ENCODE measurements at places on chromosomes 3 and 15.

- DNase-seq: no peak
Measured at GRCh38 chr15:42065468-42065867, 28.9 kb downstream of the PLA2G4D start.

DNA sequence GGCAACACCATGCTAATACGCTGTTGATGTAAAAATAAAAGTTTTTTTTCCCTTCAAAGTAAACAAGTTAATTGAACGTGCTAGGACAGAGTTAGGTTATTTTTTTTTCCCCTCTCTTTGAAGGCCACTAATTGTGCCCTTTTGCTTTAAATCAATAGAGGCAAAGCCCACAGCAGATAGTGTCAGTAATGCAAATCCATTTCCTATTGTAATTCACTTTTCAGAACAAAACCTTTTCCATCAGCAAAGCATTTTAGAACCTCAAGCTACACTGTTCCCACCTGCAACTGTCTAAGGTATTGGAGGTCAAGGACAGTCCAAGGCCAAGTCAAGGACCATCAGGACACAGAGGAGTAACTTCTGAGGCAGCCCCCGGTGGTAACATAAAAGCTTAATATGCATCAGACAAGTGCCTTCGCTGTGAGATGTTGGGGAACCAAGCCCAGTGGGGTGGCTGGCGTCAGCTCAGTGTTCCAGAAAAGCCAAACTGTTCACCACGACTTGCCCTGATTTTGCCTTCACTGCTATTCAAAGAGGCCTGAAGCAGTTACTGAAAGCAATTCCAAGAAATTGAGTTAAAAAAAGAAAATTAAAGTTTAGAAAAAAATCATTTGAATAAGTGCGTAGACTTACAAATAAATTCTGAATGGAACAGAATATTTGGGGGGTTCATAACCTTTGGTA is 65.8 kb upstream of the ICE2 start:
- no peak for DNase-seq

DNA sequence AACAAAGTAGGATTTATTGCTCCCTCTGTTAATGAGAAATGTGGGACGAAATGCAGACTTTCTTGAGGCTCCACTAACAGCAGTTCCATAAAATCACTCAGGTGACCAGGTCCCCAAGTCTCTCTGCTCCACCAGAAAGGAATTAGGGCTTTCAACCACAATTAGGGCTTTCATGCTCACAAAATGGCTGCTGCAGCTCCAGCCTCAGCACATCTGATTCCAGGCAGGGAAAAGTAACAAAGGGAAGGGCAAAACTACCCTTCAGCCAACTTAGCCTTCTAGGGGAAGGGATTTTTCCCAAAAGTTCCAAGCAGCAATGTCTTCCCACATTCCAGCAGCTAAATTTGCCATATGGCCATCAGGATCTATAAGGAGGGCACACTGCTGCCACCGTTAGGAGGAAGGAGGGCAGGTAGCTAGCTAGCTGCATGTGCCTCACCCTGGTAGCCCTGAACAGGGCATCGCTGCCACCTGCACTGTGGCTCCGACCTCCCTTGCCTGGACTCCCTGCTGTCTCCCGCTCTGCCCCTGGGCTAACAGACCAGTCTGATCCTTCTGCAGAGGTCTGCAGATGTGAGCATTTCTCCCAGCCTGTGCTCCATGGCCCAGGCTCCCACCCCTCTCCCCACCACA is 12.8 kb downstream of the CFAP100 start:
- no peak for DNase-seq

DNA sequence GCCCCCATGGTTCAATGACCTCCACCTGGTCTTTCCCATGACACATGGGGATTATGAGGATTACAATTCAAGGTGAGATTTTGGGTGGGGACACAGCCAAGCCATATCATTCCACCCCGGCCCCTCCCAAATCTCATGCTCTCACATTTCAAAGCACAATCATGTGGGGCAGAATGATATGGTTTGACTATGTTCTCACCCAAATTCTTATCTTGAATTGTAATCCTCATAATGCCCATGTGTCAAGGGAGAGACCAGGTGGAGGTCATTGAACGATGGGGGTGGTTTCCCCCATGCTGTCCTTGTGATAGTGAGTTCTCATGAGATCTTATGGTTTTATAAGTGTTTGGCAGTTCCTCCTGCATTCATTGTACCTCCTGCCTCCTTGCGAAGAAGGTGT is 2.4 kb upstream of the CLEC3B start:
- no peak for DNase-seq

DNA sequence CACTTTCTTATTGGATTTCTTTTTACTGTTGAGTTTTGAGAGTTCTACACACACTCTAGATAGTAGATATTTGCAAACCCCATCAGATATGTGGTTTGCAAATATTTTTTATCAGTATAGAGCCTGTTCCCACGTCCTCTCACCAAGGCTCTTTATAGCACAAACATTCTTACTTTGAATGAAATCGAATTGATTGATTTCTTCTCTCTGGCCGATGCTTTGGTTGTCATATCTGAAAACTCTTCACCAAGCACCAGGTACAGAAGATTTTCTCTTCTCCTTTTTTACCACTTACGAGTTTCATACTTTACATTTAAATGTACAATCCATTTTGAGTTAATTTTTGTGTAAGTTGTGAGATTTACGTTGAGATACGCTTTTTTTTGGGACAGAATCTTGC is 163.4 kb downstream of the PTPRG start:
- DNase-seq: no peak

DNA sequence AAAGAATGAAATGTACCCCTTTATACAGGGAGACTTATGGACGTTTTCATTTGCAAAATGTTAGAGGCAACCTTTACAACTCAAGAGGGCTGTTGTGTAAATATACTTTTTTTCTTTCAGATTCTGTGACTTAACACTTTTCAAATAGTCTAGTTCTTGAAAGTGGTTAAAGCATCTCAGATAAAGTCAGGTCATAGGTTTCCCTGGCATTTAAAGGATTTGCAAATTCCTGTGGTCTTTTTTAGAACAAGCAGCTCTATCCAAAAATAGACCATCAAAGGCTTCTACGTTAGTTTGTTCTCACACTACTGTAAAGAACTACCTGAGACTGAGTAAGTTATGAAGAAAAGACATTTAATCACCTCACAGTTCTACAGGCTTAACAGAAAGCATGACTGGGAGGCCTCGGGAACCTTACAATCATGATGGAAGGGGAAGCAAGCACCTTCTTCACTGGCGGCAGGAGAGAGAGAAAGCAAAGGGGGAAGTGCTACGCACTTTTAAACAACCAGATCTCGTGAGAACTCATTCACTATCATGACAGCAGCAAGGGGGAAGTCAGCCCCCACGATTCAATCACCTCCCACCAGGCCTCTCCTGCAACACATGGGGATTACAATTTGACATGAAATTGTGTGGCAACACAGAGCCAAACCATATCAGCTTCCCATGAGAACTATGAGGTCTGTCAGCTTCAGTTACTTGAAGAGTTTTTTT is 23.3 kb upstream of the GABRR3 start:
- DNase-seq: no peak

Measured in CD4-positive, alpha-beta T cell treated with Interleukin-21 for 1 hour (primary cell).